ENCODE measurements at places on chromosomes 7 and 10.

DNA sequence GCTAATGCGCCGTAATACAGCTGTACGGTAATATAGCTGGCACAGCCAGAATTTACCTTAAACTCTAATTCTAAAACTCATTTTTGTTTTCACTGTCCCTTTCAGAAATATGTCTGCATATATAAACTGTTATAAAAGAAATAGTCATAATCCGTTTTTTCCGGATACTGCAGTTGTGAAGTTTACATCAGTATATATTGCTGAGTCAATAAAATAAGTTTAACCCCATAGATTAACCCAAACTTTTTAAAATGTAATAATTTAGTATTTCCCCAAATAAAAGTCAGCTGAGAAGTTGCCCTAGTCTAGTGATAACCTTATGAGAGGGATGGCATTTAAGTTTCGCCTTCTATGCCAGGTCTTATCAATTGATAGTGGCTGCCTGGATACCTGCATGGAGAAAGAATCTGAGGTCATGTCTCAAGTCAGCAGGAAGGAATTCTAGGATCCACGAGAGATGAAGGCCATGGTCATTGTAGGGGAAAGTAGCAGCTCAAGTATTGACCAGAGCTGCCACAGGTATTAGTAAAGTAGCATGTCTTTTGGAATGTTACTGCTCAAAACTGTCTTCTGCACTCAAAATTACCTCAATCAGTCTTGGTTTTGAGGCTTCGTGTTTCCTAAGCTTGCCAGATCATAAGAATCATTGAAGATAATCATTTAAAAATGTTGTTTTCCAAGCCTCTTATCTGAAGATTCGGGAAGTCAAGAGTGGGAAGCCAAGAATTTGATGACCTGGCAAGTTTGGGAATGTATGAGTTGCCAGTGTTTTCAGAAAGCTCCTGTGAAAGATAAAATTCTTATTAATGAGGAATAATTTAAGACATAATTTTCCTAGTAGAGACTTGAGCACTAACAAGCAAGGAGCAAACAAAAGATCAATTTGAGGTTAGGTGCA lies 10.8 kb downstream of the PRPS1L1 start:
- DNase-seq = no peak

DNA sequence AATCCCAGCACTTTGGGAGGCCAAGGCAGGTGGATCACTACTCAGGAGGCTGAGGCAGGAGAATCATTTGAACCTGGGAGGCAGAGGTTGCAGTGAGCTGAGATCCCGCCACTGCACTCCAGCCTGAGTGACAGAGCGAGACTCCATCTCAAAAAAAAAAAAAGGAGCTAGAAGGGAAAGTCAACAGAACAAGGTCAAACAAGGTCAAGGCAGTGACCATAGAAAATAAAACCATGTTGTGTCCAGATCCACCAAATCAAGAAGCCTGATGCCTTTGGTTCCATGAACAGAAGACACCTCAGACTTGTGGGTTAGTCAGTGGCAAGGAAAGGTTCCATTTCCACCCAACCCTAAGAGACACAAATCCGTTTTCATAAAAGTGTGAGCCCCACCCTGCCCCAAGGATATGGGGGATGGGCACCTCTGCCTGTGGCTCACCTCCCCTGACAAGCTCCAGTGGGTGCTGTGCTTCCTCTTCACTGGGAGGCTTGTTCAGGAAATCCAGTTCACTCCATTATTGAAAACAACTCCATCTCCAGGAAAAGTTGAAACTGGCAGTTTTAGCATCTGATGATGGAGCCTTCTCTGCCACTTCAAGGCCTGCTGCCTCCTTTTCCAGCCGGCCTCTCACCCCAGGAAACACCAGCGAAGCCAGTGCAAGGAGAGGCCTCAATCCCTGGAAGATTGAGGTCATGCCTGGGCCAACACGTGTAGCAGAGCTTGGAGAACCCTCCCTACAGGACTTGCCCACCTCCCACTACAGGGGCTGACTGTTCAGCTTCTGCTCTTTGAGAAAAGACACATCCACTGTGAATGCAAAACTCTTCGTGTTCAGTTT lies 152.9 kb downstream of the NRF1 start:
- DNase-seq = no peak

DNA sequence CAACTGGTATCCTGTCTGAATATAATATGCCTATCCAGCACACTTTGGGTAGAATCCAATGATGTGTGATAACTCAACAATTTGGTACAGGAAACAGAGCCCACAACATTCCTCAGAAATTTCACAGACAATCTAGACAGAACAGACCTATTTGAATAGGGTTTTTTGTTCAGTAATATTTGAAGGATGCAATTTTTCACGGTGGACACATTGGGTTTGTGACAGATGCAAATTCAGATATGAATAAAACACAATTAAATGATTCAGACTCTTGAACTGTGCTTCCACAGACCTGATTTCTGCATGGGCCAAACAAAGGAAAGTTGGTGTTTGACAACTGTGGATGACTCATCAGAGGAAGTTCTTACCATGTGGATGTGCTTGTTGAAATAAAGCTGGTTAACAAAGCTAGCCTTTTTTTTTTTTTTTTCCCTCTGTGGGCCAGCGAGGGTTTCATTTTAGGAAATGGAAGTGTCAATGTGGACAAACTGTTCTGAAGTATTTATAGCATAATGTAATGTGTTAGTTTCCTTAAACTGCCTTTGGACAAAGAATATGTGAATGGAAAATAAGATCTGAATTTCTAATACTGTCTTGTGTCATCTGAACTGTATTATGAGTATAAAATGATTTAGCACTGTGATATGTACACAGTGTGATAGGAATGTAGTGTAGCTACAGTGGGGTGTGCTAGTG lies 43.2 kb upstream of the FAM133B start:
- no peak for DNase-seq

GRCh38 chr7:139340808-139341057 lies 404 bp upstream of the FMC1 start:
- DNase-seq = no peak

DNA sequence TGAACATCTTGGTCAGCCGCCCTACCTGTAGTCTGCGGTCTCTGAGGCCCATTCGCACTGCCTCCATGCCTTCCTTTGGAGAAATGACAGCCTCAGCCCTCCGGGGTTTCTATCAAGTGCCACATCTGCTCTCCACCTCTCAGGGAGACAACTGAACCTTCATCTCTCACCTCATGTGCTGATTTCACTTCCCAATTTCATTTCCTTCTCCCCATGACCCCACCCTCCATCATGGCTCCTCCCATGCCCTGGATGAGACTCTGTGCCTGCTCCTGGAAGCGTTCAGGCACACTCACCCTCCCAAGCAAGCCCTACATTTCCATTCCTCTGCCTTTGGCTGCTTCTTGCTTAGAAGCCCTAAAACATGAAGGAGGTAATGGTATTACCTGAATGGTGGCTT lies 7.8 kb upstream of the SCD start:
- DNase-seq = no peak

- no peak for DNase-seq
These were observed 24.5 kb upstream of the OR13A1 start for GRCh38 chr10:45339894-45340293.

GRCh38 chr10:98460837-98461499 lies 14.2 kb upstream of the HPS1 start:
- DNase-seq = no peak

DNA sequence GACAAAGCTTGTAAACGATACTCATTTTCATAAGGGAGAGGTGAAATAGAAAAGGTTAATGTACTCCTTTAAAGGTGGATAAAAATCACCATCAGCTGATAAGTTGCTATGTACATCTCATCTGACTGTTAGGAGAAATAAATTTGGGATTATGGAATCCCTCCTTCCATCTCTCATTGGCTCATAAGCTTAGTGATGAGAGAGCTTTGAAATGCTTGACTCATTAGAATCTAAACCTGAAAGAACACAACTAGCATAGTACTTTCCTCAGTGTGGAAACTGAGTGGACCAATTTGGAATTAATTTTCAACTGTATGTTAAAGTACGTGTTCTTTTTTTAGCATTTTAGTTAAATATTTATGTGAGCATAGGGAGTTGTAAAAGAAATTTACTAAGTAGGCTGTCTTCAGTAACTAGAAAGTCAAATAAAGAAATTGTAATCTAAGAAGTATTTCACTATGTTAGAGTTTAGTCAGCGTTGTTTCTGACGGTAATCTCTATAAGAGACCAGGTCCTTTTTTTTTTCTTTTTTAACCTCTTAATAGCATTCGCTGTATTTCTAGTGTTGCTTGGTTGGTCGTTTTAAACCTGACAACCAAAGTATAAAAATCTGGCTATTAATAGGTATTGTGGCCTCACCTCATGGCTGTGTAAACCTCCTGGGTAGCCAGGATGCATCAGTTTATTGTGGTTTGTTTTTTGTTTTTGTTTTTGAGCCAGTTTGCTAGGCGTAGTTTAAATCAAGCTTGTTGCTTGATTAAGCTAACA lies 34.4 kb downstream of the FHIP2A start:
- no peak for DNase-seq
